ENCODE measurements at places on chromosomes 4 and X. TPM values are rescaled to one million over a fixed set of nuclear protein-coding genes. Genes with fewer than 3 reads are reported as not detected.

The CYTL1 gene
- total RNA-seq: 1.5 TPM

The NAP1L3 gene
- 19.3 TPM for total RNA-seq

The GPR50 gene
- total RNA-seq: not detected

The GYPB gene
- total RNA-seq: not detected

The IRAK1 gene
- 109 TPM for total RNA-seq

The SLC6A14 gene
- not detected for total RNA-seq

The ITIH6 gene
- not detected for total RNA-seq

The MAGEA12 gene
- total RNA-seq: not detected

The UGT2B11 gene
- not detected for total RNA-seq

The GYPE gene
- 0.37 TPM for total RNA-seq

The HSFX4 gene
- not detected for total RNA-seq

The PITX2 gene
- 60.6 TPM for total RNA-seq

The EFHC2 gene
- total RNA-seq: 0.23 TPM

The LONRF3 gene
- 0.28 TPM for total RNA-seq

The MAGIX gene
- total RNA-seq: 0.55 TPM

The GLRA2 gene
- not detected for total RNA-seq

The MAGEA4 gene
- not detected for total RNA-seq

The FOXR2 gene
- total RNA-seq: not detected

The HTN1 gene
- not detected for total RNA-seq

The JCHAIN gene
- total RNA-seq: not detected

The WDR17 gene
- 2.7 TPM for total RNA-seq

The LNX1 gene
- total RNA-seq: 4.5 TPM

The VCX2 gene
- total RNA-seq: not detected

The SCRG1 gene
- total RNA-seq: 8.3 TPM

The RBMXL3 gene
- not detected for total RNA-seq

The JADE3 gene
- 6.2 TPM for total RNA-seq

The ZIC3 gene
- total RNA-seq: not detected

The HTR2C gene
- total RNA-seq: not detected

The PRDM8 gene
- total RNA-seq: 11.9 TPM

The ACOX3 gene
- 32.3 TPM for total RNA-seq

The ZNF280C gene
- total RNA-seq: 4.1 TPM

Measured in smooth muscle cell of the umbilical artery (primary cell).